Parietal lobe (tissue), 2 donors: ENCODE measurements at places on chromosomes 6 and 20. TPM values are rescaled to one million over a fixed set of nuclear protein-coding genes. Genes with fewer than 3 reads are reported as not detected.

Gene BAK1
- total RNA-seq: 4.1 TPM

Gene ADNP
- total RNA-seq: 141 TPM

Gene CRYBG1
- 0.31 TPM for total RNA-seq

Gene NRSN1
- 31.6 TPM for total RNA-seq

Gene PRDM13
- total RNA-seq: not detected

Gene VARS2
- total RNA-seq: 41.9 TPM

Gene RAET1G
- not detected for total RNA-seq

Gene BTNL2
- not detected for total RNA-seq

Gene MAP3K5
- total RNA-seq: 8.5 TPM

Gene SIM1
- total RNA-seq: not detected

Gene HLA-F
- total RNA-seq: 0.94 TPM

Gene STX7
- 78.3 TPM for total RNA-seq

Gene KIFC1
- total RNA-seq: 7.8 TPM

Gene EBF4
- total RNA-seq: 24.1 TPM

Gene CDC25B
- 6.6 TPM for total RNA-seq

Gene SAMD5
- 22.5 TPM for total RNA-seq

Gene FILIP1
- total RNA-seq: 2.2 TPM

Gene HLA-DOA
- 0.31 TPM for total RNA-seq

Gene TFAP2B
- total RNA-seq: not detected

Gene C20orf141
- total RNA-seq: not detected

Gene ANGPT4
- total RNA-seq: not detected

Gene CD2AP
- 33.2 TPM for total RNA-seq

Gene PTK7
- total RNA-seq: 43.8 TPM

Gene RHAG
- total RNA-seq: 0.31 TPM

Gene SLA2
- total RNA-seq: 0.31 TPM

Gene SDCBP2
- total RNA-seq: 2.8 TPM

Gene CRISP3
- not detected for total RNA-seq

Gene GABRR1
- total RNA-seq: not detected

Gene CSNK2B
- 83.6 TPM for total RNA-seq

Gene TMEM74B
- total RNA-seq: 12.5 TPM

Gene SLC22A7
- 1.9 TPM for total RNA-seq

Gene PRICKLE4
- 1.6 TPM for total RNA-seq

Gene SPDEF
- not detected for total RNA-seq

Gene CD93
- 10.3 TPM for total RNA-seq

Gene OTOR
- total RNA-seq: 1.9 TPM

Gene TREML2
- not detected for total RNA-seq

Gene VGLL2
- total RNA-seq: not detected

Gene TRAM2
- total RNA-seq: 2.5 TPM

Gene BMP7
- total RNA-seq: 16.9 TPM

Gene PGC
- not detected for total RNA-seq

Gene RCAN2
- 7.5 TPM for total RNA-seq

Gene WFDC5
- not detected for total RNA-seq

Gene PHF3
- total RNA-seq: 124 TPM

Gene MUCL3
- not detected for total RNA-seq

Gene GRIK2
- 245 TPM for total RNA-seq

Gene HMGCLL1
- total RNA-seq: 43.5 TPM

Gene MAP7
- 9.4 TPM for total RNA-seq

Gene RIN2
- total RNA-seq: 23.8 TPM

Gene EMILIN3
- total RNA-seq: 3.1 TPM

Gene LCA5
- 14.7 TPM for total RNA-seq

Gene SLC17A1
- not detected for total RNA-seq

Gene TASP1
- 33.2 TPM for total RNA-seq

Gene ZNFX1
- total RNA-seq: 22.8 TPM
